Caco-2 (cell line): ENCODE measurements at places on chromosomes 6 and 20. TPM values are rescaled to one million over a fixed set of nuclear protein-coding genes. Genes with fewer than 3 reads are reported as not detected.

ARMC2 gene
- 6.1 and 7.8 TPM in 2 replicates for total RNA-seq

ARMH2 gene
- total RNA-seq, result not detected in 2 replicates

DNA sequence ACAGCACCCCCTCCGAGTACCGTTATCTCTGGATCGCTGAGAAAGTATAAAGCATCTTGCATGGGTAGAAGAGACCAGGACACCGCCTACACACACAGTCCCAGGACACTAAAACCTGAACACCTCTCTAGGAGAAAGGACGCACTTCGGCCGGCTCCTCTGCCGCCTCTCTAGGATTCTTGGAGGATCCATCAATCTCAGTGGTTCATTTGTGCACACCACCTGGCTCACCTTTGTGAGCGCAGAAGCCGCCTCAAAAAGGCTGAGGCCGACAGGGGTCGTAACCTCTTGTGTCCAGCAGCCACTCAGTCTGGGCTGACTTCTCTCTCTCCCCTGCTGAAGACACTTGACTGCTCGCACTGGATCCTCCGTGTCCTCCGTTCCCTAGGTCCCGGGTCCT, 13.5 kb downstream of the ZSCAN23 start:
- no peaks in the 10 kb centered on the region for H3K4me1 ChIP-seq
- no peak overlapping the region for H3K27ac ChIP-seq
- H3K4me3 ChIP-seq, result no peak overlapping the region
- DNase-seq, result no peak
- no peaks in the 10 kb centered on the region for H3K36me3 ChIP-seq
- no peaks in the 10 kb centered on the region for H3K27me3 ChIP-seq

DNA sequence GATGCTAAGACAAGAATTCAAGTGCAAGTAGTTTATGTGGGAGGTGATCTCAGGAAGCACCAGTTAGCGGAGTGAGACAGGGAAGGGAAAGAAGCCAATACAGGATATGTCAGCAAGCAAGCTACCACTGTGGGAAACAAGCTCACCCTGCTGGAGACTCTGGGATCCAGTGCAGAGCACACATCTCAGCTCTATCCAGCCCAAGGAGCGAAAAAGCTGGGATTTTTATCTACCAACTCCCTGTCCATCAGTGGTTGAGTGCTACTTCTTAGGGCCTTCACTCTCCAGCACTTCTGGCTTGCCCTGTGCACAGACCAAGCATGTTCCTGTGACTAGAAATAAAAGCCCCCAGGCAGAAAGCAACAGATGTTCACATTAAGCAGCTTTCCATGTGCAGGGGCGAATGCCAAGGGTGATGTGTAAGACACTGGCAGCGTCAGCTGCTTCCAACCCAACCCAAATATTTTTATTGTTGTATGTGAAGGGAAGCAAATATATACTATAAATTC, 10.8 kb upstream of the RNF24 start:
- H3K27ac ChIP-seq, result no peak overlapping the region
- H3K4me1 ChIP-seq, result 0 out of 2 replicates have a peak, but pooled peaks cover 7% of the 10 kb centered on the region
- DNase-seq, result no peak
- H3K4me3 ChIP-seq, result no peak overlapping the region
- H3K27me3 ChIP-seq, result no peaks in the 10 kb centered on the region
- H3K36me3 ChIP-seq, result no peaks in the 10 kb centered on the region

DNA sequence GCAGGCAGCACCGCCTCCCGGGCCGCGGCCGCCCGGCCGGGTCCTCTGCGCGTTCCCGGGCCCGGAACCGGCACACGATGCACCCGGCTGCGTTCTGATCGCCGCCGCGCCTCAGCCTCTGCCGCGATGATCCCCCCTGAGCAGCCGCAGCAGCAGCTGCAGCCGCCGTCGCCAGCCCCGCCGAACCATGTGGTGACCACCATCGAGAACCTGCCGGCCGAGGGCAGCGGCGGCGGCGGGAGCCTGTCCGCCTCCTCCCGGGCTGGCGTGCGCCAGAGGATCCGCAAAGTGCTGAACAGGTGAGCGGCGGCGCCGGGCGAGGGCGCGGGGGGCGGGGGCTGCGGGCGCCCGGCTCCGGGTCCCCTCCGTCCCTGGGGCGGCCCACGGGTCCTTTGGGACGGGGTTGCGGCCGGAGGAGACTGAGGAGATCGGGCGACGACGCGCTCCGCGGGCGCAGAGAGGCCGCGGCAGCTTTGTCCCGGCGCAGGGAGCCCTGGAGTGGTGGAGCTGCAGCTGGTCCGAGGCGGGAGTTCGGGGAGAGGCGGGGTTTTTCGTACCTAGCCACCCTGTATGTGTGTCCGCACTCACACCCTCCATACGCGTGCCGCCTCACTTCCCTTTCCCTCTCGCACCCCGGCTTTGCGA, 659 bp downstream of the SLC35F1 start:
- H3K27me3 ChIP-seq, result no peaks in the 10 kb centered on the region
- H3K4me1 ChIP-seq, result no peaks in the 10 kb centered on the region
- DNase-seq, result no peak
- H3K4me3 ChIP-seq, result no peak overlapping the region
- H3K27ac ChIP-seq, result no peak overlapping the region
- H3K36me3 ChIP-seq, result no peaks in the 10 kb centered on the region

- no peaks in the 10 kb centered on the region; the same call in 1 of the 2 replicates for H3K27me3 ChIP-seq
- no peak overlapping the region for H3K27ac ChIP-seq
- no peaks in the 10 kb centered on the region for H3K4me1 ChIP-seq
- no peak overlapping the region for H3K4me3 ChIP-seq
These were observed 24.0 kb upstream of the MYT1 start for GRCh38 chr20:64140061-64140931.
